ENCODE measurements at places on chromosomes 7 and 10. TPM values are rescaled to one million over a fixed set of nuclear protein-coding genes. Genes with fewer than 3 reads are reported as not detected.
A peak's percentile ranks its signal among the peaks of the same experiment; 100 is the strongest.

HOXA3 gene
- 5.5 TPM for total RNA-seq

NUTM2B gene
- total RNA-seq, result 6.3 TPM

- no peak for DNase-seq
- no peak overlapping the region for H3K4me3 ChIP-seq
- H3K4me1 ChIP-seq, result peaks cover 59% of the 10 kb centered on the region
- H3K27ac ChIP-seq, result no peak overlapping the region
- H3K36me3 ChIP-seq, result peaks cover 31% of the 10 kb centered on the region
- no peaks in the 10 kb centered on the region for H3K27me3 ChIP-seq
These were observed 40.1 kb downstream of the TNRC18 start for GRCh38 chr7:5383314-5384098.

IRF5 gene
- 48.6 TPM for total RNA-seq

TFR2 gene
- total RNA-seq, result 0.86 TPM

DNA sequence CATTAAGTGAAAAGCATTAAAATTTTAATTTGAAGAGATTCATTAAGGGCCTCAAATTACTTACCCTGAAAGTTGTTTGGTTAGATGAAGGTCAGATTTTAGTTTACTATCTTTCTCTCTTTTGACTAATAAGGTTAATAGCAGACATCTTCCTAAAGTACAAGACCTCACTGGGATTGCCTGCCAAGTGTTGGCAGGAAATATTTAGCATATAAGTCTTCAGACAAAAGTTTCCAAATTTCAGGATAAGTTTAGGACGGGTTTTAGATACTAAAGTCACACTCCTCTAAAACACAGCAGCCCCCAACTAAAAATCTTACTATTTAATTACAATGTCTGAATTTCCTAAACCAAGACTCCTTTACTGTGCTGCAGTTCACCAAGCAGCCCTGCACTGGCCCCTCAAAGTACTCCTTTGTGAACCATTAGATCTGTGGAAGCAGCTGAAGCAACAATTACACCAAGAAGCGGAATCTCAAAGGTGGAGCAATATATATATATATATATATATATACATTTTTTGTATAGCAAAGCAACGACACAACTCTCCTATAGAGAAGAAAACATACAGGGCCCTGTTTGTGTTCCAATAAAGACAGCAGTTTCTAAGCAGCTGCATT is 91.2 kb upstream of the KCNIP2 start:
- DNase-seq, result no peak

GRM3 gene
- not detected for total RNA-seq

DNA sequence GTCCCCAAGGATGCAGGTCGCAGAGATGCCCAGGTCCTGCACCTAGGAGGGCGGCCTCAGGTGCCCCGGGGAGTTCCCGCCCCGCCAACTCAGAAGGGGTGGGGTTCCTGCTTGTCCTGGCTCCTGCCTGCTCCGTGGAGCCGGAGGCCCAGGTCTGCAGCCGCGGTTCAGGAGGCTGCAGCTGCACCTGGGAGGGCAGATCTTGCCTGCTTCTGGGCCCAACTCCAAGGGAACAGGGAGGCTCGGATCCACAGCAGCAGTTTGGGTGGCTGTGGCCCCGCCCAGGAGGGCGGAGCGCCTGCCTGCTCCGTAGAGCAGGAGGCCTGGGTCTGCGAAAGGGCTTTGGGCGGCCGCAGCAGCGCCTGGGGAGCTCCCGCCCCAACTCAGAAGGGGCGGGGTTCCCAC is 108.2 kb upstream of the EGR2 start:
- H3K27me3 ChIP-seq, result no peaks in the 10 kb centered on the region
- H3K4me1 ChIP-seq, result no peaks in the 10 kb centered on the region
- no peak overlapping the region for H3K4me3 ChIP-seq

GRCh38 chr10:75530299-75530698 is 98.9 kb downstream of the LRMDA start:
- no peaks in the 10 kb centered on the region for H3K4me1 ChIP-seq
- no peak overlapping the region for H3K27ac ChIP-seq
- no peak for DNase-seq
- no peak overlapping the region for H3K4me3 ChIP-seq

MYO3A gene
- total RNA-seq, result not detected

DNA sequence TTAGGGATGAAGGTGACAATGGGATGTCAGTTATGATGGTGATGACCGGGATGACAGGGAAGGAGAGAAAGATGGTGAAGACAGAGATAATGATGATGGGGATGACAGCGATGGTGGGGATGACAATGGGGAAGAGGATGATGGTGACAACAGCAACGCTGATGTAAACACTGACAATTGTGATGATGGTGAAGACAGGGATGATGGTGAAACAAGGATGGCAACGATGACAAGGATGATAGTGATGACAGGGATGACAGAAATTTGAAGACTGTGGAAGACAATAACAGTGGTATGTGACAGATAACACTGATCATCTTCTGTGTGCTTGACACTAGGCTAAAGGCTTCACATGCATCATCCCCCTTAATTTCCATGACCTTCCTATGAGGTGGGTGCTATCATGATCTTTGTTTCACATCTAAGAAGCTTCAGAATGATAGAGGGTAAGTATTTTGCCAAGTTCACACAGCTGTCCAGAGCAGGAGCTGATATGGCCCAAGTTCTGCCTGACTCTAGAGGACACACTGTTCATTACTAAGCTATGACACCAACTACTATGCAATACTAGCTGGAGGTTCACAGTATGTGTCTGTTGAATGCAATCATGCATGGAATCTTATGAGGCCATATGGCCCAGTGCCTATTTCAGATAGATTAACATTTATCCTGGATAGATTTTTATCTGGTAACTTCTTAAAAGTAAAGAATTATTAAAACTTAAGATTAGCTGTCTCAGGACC is 105.6 kb downstream of the RNLS start:
- H3K36me3 ChIP-seq, result no peaks in the 10 kb centered on the region
- DNase-seq, result no peak
- H3K4me1 ChIP-seq, result peaks cover 15% of the 10 kb centered on the region
- H3K27ac ChIP-seq, result no peak overlapping the region
- H3K27me3 ChIP-seq, result no peaks in the 10 kb centered on the region
- no peak overlapping the region for H3K4me3 ChIP-seq

TNKS2 gene
- 35.8 TPM for total RNA-seq

- H3K4me1 ChIP-seq, result no peaks in the 10 kb centered on the region
- H3K27ac ChIP-seq, result no peak overlapping the region
- no peak overlapping the region for H3K4me3 ChIP-seq
- no peak for DNase-seq
- no peaks in the 10 kb centered on the region for H3K27me3 ChIP-seq
- H3K36me3 ChIP-seq, result no peaks in the 10 kb centered on the region
These were observed 367.7 kb upstream of the NPVF start for GRCh38 chr7:25595996-25596395.

CYP26C1 gene
- total RNA-seq, result 0.37 TPM

DNA sequence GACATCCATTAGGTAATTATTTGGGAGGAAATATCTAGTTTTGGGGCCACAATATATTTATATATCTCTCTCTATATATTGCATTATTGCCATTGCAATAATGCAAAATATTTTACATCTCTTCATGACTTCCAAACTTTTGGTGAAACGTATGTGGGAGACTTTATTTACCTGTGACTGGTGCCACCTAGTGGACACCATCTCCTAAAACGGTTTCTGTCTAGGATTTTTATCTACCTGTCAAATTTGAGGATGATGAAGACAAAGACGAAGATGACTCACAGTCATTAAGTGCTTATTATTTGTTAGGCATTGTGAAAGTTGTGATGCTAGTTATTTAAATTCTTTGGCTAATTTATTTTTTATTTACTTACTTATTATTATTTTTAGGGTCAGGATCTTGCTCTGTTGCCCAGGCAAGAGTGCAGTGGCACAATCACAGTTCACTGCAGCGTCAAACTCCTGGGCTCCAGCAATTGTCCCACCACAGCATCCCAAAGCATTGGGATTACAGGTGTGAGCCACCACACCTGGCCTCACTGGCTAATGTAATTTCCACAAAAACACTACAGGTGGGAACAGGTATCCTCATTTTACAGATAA is 18.7 kb upstream of the CBLL1 start:
- H3K36me3 ChIP-seq, result no peaks in the 10 kb centered on the region
- H3K4me1 ChIP-seq, result no peaks in the 10 kb centered on the region
- peak; percentile 31 for DNase-seq
- no peak overlapping the region for H3K4me3 ChIP-seq
